ENCODE measurements at places on chromosomes 11 and 22.
A peak's percentile ranks its signal among the peaks of the same experiment; 100 is the strongest.

GRCh38 chr11:134752964-134753770, 341.1 kb upstream of the B3GAT1 start:
- DNase-seq: no peak

DNA sequence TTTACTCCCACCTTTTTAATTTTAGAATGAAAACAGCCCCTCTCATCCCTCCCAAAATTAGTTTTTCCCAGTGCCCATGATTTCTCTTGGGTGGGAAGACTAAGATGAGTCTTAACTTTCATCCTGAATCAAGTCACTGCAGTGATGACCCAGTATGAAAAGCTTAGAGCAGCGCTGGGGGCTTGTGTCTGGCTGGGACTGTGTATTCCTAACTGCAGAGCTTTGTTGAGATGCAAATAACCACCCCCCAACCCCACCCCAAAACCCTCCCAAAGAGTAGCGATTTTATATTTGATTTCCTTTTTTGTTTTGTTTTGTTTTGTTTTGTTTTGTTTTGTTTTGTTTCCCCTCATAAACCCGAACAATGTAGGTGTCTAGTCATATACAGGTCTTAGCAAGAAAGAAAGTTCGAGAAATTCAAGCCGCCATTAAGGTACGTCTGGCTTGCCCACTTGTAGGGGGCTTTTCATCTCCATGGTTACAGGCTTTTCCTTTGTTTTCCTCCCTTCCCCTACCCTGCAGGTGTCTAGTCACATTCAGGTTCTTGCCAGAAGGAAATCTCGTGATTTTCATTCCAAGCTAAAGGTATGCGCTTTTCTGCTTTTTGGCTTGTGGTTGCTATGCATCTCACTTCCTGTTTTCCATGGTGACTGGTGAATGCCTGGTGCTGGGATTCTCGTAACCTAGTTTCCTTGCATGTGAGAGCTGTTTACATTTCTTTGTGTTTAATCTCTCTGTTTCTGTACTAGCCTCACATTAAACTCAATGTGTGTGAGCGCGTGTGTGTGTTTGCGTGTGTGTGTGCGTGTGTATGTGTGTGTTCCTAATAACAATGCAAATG, 144.6 kb upstream of the RASSF10 start:
- no peak for DNase-seq

- no peak for DNase-seq
Measured at GRCh38 chr11:516400-516799, 9.4 kb upstream of the RNH1 start.

- DNase-seq: peak; percentile 64
Measured at GRCh38 chr11:33040033-33040861, 875 bp downstream of the TCP11L1 start.

DNA sequence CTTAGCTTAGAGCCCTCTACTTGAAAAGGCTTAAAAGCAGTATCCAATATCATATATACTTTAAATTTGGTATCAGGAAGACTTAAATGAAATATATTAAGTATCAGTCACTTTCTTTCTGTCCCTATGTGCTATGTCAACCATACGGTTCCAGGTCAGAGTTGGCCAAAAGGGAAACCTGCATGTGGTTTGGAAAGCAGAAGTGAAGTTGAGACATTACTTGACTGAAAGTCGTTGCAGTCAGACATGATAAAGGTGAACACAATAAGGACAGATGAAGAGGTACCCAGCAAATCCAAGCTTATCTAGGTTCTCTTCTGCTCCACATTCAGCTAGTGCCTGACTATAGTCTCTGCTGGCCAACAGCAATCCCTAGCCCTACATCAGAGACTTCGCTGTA, 336.8 kb downstream of the KCNA4 start:
- no peak for DNase-seq

DNA sequence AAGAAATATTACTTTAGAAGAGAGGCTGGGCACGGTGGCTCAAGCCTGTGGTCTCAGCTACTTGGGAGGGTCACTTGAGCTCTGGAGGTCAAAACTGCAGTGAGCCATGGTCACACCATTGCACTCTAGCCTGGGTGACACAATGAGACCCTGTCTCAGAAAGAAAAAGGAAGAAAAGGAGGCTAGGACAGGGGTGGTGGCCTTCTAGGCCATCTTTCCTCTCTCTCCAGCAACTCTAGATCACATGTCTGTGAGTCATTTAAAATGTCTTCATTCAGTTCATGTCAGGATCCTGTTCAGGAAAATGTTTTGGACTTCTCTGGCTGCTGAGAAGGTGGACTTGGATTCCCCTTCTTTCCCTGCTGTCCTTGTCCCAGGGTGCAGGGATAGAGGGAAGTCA, 53.3 kb downstream of the PPFIA1 start:
- DNase-seq: no peak

DNA sequence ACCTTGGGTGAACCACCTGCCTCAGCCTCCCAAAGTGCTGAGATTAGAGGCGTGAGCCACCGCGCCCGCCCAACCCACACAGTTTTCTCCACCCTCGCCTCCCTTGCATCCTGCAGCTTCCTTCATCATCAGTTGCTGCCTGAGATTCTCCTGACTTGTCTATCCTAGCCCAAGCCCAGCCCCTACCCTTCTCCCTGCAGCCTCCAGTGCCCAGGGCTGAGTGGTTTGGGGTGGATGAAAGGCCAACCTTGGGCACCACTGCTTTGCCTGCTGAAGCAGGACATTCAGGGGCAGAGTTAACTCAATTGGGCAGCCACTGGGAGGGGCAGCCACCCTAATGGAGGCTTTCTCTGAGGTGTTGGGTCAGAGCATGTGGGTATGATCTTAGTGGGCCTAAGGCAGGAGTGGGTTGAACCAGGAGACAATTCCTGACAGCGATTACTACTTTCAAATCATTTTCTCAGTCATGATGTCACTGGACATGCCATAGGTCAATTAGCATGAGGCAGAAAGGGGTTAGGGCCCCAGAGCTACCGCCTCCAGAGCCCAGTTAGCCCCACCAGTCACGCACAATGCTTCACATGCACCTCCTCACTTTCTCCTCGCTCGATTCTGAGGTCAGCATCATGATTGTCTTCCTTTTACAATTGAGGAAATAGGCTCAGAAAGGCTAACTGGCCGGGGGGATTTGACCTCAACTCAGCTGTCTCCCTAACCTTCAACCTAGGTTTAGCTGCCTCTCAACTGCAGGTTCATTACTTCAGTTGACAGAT, 1.0 kb upstream of the FKBP2 start:
- no peak for DNase-seq

- DNase-seq: peak; percentile 12
Measured at GRCh38 chr11:26849036-26849435, 127.2 kb upstream of the SLC5A12 start.

DNA sequence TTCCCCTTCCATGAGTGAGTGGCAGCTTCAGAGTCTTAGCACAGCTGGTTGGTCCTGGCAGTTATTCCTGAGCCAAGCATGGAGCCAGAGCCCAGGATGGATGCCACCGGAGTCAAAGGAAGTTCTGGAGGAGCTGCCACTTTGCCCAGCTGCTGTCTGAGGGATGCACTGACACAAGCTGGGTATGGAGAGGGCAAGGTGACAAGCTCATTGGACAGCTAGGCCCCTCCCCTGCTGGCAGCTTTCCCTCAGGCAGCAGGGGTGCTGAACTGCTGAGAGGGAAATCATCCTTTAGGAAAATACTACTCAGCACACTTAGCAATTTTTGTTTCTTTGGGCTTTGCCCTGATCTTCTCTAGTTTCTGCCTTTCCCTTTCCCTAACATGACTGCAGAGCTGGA, 99.3 kb upstream of the SESN3 start:
- no peak for DNase-seq

DNA sequence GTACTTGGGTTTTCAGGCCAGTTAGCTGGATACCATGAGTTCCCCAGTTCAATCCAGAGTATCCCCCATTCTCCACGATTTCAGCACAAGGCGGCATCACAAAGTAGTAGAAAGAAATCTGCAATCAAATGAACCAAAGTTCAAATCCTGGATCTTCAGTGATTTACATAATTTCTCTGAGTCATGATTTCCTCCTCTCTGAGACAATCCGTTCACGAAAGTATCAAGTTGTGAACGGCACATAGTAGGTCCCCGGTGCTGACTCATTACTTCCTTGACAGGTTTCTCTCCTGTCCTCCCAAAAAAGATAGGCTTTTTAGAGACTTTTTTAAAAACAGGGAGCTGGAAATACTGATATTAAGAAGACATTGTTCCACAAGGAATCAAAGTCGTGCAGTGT, 69.1 kb upstream of the AKIP1 start:
- DNase-seq: no peak

All from midbrain (tissue), 1 donor.